NCI-H1092 treated with DMSO at 0.1 percent for 48 hours (cell line): ENCODE measurements at places on chromosomes 12 and 14.
A peak's percentile ranks its signal among the peaks of the same experiment; 100 is the strongest.

- peak; percentile 49 for DNase-seq
These were observed at the start of gene ISM2 for GRCh38 chr14:77498120-77498979. Gene ISM2 (minus strand): TSS chr14:77498816. CDS start chr14:77498793, 23 bp downstream.

GRCh38 chr14:36256126-36256801, 64.2 kb downstream of the MBIP start:
- DNase-seq, result no peak

- DNase-seq, result no peak
These were observed 17.1 kb upstream of the FAM234B start for GRCh38 chr12:13027032-13027431.

DNA sequence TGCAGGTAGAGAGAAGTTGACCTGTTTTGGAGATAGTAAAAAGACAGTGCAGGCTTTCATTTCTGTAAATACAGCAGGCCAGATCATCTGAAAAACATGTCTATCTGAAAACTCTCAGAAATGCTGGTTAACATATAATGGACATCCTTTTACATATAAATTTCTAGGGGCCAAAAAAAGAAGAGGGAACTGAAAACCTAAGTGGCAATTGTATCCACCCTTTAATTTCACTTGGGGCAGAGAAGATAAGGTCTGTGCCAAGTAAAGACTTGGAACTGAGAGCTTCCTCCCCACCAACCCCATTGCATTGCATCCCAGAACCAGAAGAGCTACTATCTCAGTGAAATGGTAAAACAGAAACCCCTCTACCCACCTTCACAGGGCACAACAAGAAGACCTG, 141.0 kb downstream of the SRGAP1 start:
- no peak for DNase-seq

- DNase-seq, result no peak
These were observed 665.3 kb downstream of the TRHDE start for GRCh38 chr12:72937486-72937885.

GRCh38 chr12:81502912-81503695, 256.0 kb downstream of the PPFIA2 start:
- DNase-seq, result no peak

DNA sequence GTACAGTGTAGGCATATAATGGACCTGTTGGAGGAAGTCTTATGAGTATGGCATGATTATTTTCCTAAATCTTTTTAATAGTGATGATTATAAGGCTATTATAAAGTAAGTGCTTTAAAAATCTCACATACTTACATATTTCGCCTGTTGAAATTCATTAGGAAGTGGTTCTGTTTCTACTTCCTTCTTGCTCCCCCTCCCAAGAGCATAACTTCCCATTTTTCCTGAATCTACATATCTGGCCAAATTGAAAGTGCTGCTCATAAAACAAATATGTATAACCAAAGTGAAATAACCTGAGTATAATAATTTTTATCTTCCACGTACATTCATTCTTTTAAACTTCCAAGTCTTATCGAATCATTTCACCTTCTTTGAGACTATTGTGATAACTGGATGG, 455.6 kb upstream of the SEL1L start:
- DNase-seq, result no peak

- no peak for DNase-seq
These were observed 186.5 kb downstream of the PHETA1 start for GRCh38 chr12:111182382-111182781.

- DNase-seq, result no peak
These were observed 185.8 kb downstream of the STXBP6 start for GRCh38 chr14:24863968-24864684.

DNA sequence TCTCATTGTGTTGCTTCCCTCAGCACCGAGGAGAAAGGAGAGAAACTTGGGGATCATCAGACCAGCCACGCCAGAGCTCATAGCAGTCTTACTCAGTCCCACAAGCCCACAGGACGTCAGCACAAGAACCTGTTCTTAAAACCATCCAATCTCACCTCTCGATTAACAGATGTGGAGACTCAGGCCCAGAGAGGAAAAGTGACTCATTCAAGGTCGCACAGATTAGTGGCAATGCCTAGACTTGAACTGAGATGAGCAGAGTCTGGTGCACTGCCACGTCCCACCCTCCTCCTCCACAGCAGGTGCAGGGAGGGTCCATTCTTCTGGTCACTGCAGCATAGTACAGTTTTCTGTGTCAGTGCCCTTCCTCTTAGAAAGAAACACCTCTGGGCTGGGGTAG, 154.9 kb upstream of the PZP start:
- no peak for DNase-seq

DNA sequence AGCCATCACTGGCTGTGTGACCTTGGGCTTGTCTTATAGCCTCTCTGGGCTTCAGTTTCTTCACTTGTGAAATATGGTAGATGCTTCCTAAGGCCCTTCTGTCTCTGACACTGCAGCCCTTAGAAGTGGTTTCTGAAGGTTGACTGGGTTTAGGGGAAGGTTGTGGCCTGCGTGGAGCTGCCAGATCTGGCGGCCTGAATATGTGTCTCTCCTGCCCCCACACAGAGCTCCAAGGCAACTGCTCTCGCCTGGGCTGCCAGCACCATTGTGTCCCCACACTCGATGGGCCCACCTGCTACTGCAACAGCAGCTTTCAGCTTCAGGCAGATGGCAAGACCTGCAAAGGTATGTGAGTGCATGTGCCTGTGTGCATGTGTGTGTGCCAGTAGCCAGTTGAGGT, 4.0 kb downstream of the LRP1-AS start:
- DNase-seq, result no peak

- no peak for DNase-seq
These were observed 9.2 kb upstream of the ALDH2 start for GRCh38 chr12:111757361-111758119.

- DNase-seq, result no peak
These were observed 75.9 kb downstream of the DUSP16 start for GRCh38 chr12:12486661-12487240.

DNA sequence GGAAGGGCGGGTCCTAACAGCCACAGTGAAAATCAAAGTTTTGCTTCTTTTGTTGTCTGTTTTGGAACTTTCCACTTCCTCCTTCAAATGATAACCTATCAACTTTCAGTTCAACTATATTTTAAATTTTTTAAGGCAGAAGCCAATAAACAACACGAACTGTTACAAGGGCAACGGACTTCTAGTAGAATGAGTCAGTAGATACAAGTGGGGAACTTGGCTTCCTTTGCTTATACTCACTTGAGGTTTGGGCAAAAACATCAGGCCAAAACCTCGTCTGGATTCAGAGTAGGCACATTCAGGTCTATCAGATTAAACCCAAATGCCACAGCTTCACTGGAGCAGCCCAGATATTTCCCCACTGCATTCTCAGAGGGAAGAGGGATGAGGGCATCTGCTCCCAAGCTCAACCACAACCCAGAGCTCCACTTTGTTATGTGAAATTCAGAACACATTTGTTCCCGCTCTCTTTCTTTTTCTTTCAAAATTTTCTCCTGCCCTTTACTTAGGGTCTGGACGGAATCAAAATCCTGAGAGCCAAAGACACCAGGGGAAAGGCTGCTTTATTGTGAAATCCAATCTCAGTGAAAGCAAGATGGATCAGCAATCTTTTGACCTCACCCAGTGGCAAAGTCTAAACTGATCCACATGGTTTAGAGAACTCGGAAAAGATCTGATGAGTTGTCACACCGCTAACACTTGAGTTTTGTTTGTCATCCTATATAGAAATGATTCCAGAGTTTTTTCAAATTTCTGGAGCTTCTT, 152.5 kb upstream of the BTG1 start:
- DNase-seq, result no peak

DNA sequence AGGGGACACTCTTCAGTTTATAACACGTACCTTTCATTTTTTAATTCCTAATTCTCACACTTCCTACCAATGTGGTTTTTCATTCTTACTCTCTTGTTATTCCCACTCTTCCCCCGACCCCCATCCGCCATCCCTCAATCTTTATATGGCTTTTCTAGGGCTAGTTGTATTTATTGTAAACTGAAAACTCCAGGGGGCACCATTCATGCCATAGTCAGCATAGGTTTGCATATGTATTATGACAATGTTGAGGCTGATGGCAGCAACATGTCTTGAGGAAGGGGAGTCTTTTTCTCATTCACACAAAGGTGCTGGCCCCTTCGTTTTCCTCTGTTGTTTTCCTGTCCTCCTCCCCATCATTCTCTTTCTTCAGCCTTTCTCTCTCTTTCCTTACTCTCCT, 27.7 kb upstream of the LTA4H start:
- DNase-seq, result no peak

DNA sequence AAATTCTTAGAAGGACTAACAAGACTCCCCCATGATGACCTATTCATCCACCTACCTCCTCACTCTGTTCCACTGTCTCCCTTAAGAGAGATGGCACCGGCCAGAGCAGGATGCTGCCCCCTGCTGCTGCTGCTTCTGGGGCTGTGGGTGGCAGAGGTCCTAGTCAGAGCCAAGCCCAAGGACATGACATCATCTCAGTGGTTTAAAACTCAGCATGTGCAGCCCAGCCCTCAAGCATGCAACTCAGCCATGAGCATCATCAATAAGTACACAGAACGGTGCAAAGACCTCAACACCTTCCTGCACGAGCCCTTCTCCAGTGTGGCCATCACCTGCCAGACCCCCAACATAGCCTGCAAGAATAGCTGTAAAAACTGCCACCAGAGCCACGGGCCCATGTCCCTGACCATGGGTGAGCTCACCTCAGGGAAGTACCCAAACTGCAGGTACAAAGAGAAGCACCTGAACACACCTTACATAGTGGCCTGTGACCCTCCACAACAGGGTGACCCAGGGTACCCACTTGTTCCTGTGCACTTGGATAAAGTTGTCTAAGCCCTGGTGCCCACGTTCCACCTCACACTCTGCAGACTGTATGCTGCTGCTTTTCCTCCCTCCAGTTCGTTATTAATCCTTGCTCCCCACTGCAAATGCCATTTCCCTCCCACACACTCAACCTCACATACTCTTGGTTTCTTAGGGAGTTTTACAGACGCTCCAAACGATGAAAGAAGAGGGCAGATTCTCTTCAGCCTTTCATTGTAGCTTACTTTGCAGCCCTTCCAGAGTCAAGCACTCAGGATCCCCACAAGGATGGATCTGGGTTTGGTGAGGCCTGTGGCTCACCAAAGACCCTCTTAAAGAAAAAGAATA, at the start of gene RNASE8:
Gene RNASE8, plus strand, starts transcription at position 20 of the 873 bp plus-strand sequence. Its CDS starts 71 bp downstream, at position 91.
- DNase-seq, result no peak

DNA sequence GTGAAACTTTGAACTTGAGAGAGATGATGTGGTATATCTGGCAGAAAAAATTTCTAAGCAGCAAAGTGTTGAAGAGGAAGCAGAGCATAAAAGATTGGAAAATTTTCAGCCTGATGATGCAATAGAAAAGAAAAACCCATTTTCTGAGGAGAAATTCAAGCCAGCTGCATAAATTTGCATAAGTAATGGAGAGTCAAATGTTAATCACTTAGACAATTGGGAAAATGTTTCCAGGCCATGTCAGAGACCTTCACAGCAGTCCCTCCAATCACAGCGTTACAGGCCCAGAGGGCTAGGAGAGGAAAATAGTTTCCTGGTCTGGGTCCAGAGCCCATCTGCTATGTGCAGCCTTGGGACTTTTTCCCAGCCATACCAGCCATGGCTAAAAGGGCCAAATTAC, 469.0 kb upstream of the FOXG1 start:
- DNase-seq, result no peak

DNA sequence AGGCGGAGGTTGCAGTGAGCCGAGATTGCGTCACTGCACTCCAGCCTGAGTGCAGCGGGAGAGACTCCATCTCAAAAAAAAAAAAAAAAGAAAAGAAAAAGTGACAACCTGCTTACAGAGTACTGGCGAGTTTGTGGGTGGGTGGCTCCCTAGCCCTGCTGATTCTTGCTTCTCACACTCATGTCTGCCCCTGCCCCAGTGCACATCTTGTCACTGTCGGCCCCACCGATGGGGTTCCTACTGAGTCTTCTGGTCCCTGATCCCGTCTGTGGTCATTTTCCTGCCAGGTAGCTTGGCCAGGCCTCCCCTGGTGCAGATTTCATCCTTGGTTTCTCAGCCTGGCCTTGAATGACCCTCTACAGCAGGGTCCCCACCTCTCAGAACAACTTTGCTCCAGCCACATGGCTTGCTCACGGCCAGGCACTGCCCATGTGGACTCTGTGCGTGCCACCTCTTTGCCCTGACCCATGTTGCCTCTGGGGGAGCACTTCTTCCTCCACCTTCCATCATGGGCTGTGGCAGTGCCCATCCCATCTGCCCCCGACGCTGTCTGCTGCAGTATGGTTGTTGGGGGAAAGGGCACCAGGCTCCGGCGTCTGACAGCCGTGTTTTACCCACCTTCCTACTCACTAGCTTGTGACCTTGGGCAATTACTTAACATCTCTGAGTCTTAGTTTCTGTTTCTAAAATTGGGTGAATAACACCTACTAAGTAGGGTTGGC, 2.1 kb upstream of the PTPN6 start:
- no peak for DNase-seq

DNA sequence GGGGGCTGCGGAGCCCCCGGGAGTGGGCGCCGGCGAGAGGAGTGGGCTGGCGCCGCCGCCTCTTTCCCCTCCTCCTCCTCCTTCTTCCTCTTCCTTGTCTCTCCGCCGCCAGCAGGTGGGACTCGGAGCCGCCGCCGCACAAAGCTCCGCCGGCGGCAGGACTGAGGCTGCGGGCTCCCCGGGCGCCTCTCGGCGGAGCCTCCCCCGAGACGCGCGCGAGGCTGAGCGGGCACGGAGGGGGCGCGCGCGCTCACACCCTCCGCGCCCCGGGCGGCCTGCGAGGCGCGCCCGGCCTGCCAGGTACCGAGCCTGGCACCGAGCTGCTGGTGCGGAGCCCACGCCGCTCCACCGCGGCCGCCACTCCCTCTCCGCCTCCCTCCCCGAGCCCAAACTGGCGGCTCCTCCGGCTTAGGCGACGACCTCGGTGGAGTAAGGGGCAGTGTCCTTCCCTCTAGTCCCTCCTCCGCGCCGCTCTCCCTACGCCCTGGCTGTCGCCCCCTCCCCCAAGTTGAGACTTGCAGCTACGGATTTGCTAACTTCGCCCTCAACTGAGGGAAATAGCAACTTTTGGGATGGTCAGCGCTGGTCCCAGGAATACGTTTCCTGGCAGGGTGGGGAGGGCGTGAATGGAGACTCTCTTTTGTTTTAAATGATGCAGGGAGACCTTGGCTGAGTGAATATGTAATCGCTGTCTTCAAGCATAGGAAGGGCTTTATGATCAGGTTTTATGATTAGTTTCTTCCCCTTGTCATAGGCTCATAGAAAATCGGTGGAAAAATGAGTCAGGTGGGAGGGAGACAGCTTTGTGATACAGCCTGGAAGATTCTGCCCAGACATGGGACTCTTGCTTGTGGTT, 199.5 kb upstream of the CAND1 start:
- DNase-seq, result peak; percentile 61

- peak; percentile 80 for DNase-seq
These were observed 34.6 kb downstream of the PTPRO start for GRCh38 chr12:15356951-15357364.

- no peak for DNase-seq
These were observed 15.0 kb upstream of the KRT73 start for GRCh38 chr12:52633383-52633782.
